ENCODE measurements at places on chromosomes 2 and 18. TPM values are rescaled to one million over a fixed set of nuclear protein-coding genes. Genes with fewer than 3 reads are reported as not detected.

Gene IL1F10
- not detected for total RNA-seq

Gene GCG
- not detected for total RNA-seq

Gene TPGS2
- 301 TPM for total RNA-seq

Gene PHOSPHO2
- 16.8 TPM for total RNA-seq

Gene FAM228A
- total RNA-seq: not detected

Gene NOSTRIN
- not detected for total RNA-seq

Gene CDCA7
- total RNA-seq: 31.4 TPM

Gene ALPI
- not detected for total RNA-seq

Gene EMILIN1
- total RNA-seq: 5.1 TPM

Gene FBXO48
- 2.9 TPM for total RNA-seq

Gene HOXD13
- total RNA-seq: not detected

Data from neural progenitor cell (in vitro differentiated cells).